ENCODE measurements at places on chromosomes 2 and 18. TPM values are rescaled to one million over a fixed set of nuclear protein-coding genes. Genes with fewer than 3 reads are reported as not detected.
A peak's percentile ranks its signal among the peaks of the same experiment; 100 is the strongest.

The SLC40A1 gene
- total RNA-seq = 365 TPM

The CEBPZOS gene
- 41.4 TPM for total RNA-seq

The LHCGR gene
- total RNA-seq = 1.7 TPM

The NRP2 gene
- 86.2 TPM for total RNA-seq

The APCDD1 gene
- total RNA-seq = 46.4 TPM

The DSC2 gene
- 0.96 TPM for total RNA-seq

The LYPD1 gene
- total RNA-seq = 6.9 TPM

The SPDYA gene
- 4.3 TPM for total RNA-seq

The RGPD6 gene
- total RNA-seq = 67.8 TPM

The FNDC4 gene
- 117 TPM for total RNA-seq

DNA sequence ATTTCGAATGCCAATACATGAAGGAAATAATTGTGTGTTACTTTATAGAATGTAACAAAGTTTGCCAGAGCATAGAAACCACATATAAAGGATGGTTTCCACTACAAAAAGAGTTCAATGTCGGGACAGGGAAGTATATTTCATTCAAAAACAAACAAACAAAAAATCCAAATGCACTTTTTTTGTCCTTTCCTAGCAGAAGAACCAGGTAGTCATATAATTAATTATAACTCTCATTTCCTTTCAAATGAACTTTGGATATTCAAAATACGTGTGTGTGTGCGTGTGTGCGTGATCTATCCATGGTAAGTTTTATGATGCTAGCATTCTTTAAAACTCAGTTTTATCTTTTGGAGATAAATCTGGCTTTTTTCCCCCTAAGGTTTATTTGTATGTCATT, 8.3 kb downstream of the FN1 start:
- DNase-seq = no peak

DNA sequence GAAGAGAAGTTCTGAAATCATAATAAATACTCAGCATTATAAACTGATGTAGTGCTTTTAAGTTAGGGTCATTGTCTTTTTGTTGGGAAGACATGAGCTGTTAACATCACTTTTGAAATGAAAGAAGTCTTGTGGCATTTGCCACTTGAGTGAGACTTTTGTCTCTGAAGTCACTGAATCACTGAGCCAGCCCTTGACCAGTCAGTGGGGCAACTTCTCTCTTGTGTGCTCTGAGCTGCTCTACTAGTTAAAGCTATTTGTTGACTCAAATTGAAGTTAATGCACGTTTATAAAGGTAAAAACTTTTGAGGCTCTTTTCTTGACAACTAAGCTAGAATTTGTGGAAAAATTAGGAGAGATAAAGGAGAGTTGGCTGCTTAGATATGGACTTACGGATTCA, 6.7 kb downstream of the WDR43 start:
- no peak for DNase-seq

DNA sequence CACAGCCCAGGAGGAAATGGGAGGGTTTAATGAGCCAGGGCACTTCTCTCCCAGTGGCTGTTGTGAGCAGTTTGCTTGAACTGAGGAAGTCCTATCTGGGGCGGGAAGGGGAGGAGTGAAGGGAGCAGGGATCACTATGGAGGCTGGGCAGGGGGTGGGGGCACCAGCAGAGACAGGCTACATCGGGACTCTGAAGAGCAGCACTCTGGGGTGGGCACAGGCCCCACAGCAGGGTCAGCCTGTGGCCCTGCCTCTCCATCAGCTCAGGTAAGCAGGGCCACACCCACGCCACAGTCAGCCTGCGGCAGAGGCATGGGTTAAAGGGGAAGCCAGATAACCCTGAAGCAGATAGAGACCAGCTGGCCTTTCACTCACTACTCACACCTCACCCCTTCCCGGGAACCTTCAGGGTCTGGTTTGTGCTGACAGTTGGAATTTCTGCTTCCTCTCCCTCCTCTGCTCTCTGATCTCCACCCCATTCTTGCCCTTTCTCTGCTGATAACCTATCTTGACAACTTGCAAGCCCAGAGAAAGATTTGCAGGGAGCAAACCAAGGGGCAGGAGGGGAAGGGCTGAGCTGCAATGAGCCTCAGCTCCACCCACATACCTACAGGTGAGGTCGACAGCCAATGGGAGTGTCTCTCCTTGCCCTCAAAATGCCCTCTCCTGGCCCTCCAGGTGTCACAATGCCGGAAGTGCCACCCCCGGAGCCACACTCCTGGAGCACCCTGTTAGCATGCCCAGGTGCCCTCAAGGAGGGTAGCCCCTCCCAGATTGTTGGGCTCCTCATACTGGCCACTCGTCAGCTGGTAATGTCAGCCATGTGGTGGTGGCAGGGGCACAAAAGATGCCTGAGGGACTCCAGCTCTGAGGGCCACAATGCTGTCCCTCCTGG, 3.7 kb downstream of the SIGLEC15 start:
- DNase-seq = no peak

DNA sequence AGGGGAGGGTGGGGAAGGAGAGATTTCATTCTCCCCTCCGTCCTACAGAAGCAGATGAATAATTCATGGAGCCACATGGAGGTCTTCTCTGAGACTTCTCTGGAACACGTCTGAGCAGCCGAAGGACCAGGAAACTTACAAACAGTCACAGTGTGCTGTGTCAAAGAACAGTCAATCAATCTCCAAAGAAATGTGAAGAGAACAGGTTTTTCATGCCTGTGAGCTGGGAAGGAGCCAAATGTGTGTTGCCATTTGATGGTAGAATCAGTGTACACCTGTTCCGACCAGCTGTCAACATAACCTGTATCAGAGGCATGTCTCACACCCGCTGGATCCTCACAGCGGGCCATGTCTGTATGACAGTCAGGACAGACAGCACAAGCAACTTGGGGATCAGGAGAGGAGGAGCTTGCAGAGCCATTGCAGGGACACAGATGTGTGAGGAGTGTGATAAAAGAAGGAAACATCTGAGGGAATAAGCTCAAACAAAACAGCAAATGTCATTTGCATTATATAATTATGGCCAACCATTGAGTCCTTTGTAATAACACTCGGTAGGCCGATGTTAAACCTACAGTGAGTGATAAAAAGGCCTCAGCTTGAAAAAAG, 298.5 kb downstream of the EN1 start:
- no peak for DNase-seq

DNA sequence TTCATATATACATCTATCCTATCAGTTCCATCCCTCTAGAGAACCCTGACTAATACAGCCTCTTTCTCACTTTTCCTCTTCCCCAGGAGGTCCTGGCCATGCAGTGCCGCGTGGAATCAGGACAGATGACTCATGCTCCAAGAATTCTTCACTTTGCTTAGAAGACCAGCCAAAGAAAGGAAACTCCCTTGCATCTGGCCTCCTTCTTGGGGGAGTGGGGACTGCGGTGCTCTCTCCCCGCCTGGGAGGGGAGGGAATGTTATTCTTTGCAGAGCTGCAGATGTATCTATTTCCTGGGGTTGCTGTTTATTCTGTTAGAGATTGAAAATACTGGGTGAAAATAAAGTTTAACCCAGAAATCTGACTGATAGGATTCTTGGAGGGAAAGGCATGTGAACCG, 111.5 kb upstream of the SH3BP4 start:
- DNase-seq = peak; percentile 57

DNA sequence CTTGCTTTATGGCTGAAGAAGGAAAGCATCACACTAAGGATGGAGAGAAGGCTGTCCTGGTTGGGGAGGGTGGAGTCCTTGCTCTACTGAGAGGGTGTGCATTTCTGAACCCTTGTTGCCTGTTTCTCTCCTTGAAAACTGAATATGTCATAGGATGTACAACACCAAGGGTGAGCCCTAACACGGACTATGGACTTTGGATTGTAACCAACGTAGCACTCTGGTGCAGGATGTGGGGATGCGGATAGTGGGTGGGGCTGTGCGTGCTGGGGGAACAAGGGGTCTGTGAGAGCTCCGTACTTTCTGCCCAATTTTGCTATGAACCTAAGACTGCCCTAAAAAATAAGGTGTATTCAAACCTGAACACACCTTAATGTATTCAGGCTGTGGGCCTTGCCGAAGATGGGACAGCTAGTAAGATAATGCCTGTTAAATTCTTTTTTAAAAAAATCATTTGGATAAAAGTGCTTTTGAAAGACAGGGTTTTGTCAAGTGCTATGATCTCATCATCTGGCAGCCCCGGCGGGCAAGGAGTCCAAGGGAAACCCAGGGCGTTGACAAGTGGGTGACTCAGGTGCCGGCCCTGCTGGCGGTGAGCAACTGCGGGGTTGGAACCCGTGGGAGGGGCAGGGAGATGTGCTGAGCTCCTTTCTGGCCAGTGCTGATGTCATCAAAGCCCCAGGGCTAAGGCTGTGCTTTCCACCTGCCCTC, 54.0 kb downstream of the GATA6 start:
- peak; percentile 58 for DNase-seq

- no peak for DNase-seq
These were observed 109.7 kb downstream of the SP100 start for GRCh38 chr2:230525682-230526081.

DNA sequence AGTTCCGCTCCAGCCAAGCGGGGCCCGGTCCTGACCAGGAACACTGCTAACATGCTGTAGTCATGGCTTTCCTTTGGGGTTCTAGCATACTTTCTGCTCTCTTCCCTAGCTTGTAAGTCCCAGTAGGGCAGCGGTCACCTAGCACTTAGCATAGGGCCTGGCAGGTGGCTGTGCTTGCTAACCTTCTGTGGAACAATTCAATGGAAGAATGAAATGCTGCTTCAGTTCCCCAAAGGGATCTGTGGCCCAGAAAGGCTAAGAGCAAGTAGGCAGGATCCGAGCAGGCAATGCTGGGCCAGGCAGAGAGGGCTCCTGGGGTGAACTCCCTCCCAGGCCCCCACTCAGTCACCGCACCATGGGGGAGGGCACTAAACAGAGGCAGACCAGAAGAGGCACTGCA, 266.8 kb downstream of the CELF4 start:
- peak; percentile 36 for DNase-seq

- DNase-seq = no peak
These were observed 441.0 kb downstream of the TXNL1 start for GRCh38 chr18:56197241-56197859.

DNA sequence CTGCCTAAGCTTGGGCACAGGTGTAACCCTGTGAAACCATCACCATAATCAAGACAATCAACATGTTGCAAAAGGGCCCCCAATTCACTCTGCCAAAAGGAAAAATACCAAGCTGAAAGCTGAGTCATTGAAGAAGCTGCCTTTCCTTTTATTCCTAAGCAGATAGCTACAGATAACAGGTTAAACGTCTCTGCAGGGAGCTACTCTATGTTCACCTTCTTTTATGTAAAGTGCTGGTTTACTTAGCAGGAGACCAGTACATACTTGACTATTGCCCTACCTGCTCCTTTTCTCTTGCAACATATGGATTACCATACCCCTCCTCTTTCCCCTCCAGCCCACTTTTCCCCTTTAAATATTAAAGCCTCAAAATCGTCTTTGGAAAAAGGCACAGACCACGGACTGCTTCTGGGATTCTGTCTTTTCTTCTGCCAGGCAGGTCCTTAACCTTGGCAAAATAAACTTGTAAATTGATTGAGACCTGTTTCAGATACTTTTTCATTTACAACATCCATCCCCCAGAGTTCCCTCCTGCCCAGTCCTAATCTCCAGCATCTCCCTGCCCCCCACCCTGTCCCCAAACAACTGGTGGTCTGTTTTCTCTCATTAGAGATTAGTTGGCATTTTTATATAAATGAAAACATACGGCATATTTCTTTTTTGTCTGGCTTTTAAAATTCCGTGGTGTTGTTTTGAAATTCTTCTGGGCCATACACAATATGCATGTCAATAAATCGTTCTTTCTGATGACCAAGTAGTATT, 37.8 kb upstream of the LDLRAD4 start:
- no peak for DNase-seq

DNA sequence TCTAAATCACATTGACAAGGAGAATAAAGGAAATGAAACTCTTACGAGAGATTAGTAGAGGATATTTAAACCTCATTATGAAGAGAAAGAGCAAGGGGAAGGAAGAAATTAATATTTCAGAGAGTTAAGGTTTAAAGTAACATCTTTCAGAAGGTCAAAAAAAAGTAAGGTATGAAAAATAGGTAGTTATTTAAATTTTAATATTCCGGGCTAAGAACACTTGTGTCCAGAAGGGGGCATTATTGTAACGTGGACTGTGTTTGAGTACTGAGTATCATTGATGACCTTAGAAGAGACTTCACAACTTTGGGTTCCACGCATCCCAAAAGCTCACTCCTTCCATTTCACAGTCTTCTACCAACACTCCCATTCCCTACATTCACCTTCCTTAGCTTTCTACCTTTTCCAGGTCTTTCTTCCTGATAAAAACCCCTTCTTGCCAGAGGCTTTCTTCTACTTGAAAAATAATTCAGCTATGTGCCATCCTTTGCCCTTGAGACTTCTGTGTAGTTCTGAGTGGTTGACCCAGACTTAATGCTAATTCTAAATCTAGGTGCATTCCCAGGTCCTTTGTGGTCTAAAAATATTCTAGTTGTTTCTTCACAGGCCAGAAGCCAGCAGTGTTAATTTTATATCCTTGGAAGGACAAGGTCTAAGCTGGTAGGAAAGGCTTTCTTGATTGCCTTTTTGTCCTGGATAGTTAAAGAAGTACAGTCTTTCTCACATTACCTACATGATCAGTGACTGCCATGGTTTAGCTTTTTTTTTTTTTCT, 16.5 kb downstream of the DYNC1I2 start:
- no peak for DNase-seq

DNA sequence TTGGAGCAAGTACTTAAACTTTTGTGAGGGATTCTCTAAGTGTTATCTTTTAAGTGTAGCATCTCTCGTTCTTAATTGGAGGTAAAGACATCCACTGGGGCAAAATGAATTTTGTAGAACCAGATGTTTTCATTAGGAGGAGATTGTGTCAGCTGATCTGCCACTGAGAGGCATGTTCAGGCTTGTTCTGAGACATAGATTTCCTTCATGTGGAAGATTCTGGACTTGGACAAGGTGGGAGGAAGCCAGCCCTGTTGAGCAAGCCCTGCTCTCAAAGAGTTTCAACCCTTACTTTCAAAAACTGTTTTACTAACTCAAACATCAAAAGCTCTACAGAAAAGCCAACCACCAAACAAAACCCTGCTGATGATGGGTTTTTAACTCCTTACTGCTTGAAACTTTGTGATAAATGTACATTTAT, 6.5 kb downstream of the MAP4K4 start:
- no peak for DNase-seq

- peak; percentile 41 for DNase-seq
These were observed 19.1 kb upstream of the ARHGAP25 start for GRCh38 chr2:68715353-68716041.

GRCh38 chr2:166410828-166411472, 35.2 kb upstream of the SCN9A start:
- no peak for DNase-seq

DNA sequence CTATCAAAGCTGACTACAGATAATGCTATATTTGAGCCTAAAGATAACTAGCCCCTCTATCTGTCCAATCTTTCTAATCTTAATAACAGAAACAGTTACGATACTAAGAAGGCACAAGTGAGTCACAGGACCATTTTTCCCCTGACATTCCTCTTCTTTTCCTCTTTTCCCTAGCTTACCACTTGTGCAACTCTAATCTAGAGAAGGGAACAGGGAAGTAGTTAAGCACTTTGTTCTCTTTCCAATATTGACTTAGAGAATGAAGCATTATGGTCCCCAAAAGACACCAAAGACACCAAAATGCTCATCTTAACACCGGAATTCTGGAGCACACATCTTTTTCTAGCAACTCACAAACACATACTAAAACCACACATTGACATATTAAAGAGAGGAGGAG, 1.8 kb downstream of the PDE11A start:
- DNase-seq = no peak

Data from ovary (tissue), 10 donors.